Sigmoid colon (tissue), 7 donors: ENCODE measurements at places on chromosomes 1 and 21. TPM values are rescaled to one million over a fixed set of nuclear protein-coding genes. Genes with fewer than 3 reads are reported as not detected.

The ADAM30 gene
- not detected for total RNA-seq

The MACF1 gene
- total RNA-seq: 501 TPM

The GPR25 gene
- not detected for total RNA-seq

The CADM3 gene
- 8.7 TPM for total RNA-seq

The GLIS1 gene
- not detected for total RNA-seq

The SF3B4 gene
- 17.7 TPM for total RNA-seq

The BCL10 gene
- 8.0 TPM for total RNA-seq

DNA sequence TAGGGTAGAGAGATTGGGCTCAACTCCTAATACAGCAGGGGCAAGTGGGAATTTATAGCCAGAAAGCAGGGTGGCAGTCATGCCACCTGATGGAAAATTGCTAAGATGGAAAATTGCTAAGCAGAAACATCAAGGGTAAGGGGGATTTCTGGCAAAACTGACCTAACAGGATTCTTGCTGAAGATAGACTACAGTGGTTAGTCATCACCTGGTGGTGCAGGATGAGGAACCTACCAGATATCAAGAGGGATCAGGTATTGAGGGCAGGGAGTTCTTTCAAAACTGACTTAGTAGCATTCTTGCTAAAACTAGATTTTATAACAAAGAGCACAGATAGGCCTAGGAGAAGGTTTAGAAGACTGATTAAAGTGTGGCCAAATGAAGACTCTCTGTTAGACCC lies 292.9 kb downstream of the PLPP3 start:
- no peak overlapping the region for H3K4me3 ChIP-seq
- DNase-seq: no peak
- no peaks in the 10 kb centered on the region for H3K27me3 ChIP-seq
- peaks cover 8% of the 10 kb centered on the region for H3K4me1 ChIP-seq

- peaks cover 40% of the 10 kb centered on the region for H3K36me3 ChIP-seq
- no peak for DNase-seq
- H3K27me3 ChIP-seq: no peaks in the 10 kb centered on the region
- no peak overlapping the region for H3K27ac ChIP-seq
Measured at GRCh38 chr1:22502202-22502601, 50.6 kb downstream of the ZBTB40 start.

GRCh38 chr1:171256940-171257606 lies 8.8 kb downstream of the FMO1 start:
- H3K36me3 ChIP-seq: no peaks in the 10 kb centered on the region
- H3K27ac ChIP-seq: no peak overlapping the region
- peak; percentile 67 for DNase-seq

DNA sequence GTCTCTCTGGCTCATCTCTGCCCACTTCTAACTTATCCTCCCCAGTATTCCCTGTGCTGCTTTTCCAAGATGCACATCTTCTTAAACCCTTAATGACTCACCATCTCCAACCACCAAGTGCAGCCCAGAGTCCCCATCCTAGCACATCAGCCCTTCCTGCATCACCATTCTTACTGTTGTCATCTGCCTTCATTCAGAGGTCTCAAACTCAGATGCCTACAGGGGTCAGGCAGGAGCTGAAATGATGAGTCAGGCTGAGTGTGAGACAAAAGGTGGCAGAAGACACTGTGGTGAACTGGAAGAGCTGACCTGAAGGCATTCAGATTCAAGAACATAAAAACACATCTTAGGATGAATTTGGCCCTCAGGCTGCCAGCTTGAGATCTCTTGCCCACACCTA lies 34.6 kb downstream of the OLFML2B start:
- H3K36me3 ChIP-seq: no peaks in the 10 kb centered on the region
- H3K27ac ChIP-seq: no peak overlapping the region
- no peak for DNase-seq
- no peak overlapping the region for H3K4me3 ChIP-seq
- H3K4me1 ChIP-seq: peaks cover 49% of the 10 kb centered on the region

DNA sequence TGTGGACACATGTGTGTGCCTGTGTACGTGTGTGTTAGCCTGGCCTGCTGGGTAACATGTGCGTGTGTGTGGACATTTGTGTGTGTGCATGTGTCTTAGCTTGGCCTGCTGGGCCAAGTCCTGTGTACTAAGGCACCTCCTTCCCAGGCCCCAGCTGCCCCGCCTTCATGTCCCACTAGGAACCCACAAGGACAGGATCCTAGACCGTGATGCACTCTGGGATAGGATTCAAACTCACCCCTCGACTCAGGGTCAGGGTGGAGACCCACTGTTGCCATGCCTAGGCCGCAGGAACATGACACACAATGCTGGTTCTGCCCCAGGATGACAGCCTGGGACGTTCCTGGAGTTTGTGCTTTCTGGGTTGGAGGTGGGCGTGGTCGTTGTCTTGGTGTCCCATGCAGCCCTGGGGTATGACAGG lies 89.9 kb upstream of the TMPRSS2 start:
- no peak for DNase-seq
- no peaks in the 10 kb centered on the region for H3K27me3 ChIP-seq
- H3K36me3 ChIP-seq: no peaks in the 10 kb centered on the region
- peaks cover 8% of the 10 kb centered on the region for H3K4me1 ChIP-seq
- no peak overlapping the region for H3K4me3 ChIP-seq

GRCh38 chr1:245301162-245301580 lies 146.4 kb downstream of the KIF26B start:
- no peak for DNase-seq
- no peak overlapping the region for H3K4me3 ChIP-seq
- no peaks in the 10 kb centered on the region for H3K27me3 ChIP-seq
- peak overlapping the region; percentile 21 for H3K27ac ChIP-seq
- peaks cover 10% of the 10 kb centered on the region for H3K4me1 ChIP-seq

DNA sequence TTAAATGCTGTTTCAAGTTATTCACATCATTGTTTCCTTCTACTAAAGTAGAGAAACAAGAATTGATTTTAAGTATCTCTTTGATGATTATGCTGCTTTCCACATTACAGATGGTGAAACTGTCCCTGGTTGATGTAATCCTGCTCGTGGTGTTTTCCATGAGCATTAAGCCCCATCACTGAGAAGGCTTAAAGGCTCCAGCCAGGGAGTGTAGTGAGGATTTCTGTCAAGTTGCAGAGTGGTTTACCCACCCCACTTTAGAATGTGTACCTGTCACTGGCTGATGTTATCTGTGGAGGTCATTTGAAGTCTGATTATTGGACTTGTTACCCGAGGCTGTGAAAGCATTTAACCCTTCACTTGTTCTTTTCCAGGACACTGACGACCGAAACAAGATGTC lies 12.9 kb downstream of the CERS2 start:
- H3K27ac ChIP-seq: no peak overlapping the region
- no peaks in the 10 kb centered on the region for H3K27me3 ChIP-seq
- no peak overlapping the region for H3K4me3 ChIP-seq
- no peaks in the 10 kb centered on the region for H3K4me1 ChIP-seq

DNA sequence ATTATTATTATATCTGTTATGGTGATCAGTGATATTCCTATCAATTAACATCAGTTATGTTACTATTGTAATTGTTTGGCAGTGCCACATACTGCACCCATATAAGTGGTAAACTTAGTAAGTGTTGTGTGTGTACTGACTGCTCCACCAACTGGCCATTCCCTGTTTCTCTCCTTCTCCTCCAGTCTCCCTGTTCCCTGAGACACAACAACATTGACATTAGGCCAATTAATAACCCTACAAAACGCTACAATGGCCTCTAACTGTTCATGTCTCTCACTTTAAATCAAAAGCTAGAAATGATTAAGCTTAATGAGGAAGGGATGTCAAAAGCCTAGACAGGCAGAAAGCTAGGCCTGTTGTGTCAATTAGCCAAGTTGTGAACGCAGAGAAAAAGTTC lies 6.6 kb upstream of the THRAP3 start:
- H3K27me3 ChIP-seq: no peaks in the 10 kb centered on the region
- H3K27ac ChIP-seq: no peak overlapping the region
- DNase-seq: no peak
- H3K4me1 ChIP-seq: peaks cover 3% of the 10 kb centered on the region
- no peaks in the 10 kb centered on the region for H3K36me3 ChIP-seq
- H3K4me3 ChIP-seq: no peak overlapping the region

DNA sequence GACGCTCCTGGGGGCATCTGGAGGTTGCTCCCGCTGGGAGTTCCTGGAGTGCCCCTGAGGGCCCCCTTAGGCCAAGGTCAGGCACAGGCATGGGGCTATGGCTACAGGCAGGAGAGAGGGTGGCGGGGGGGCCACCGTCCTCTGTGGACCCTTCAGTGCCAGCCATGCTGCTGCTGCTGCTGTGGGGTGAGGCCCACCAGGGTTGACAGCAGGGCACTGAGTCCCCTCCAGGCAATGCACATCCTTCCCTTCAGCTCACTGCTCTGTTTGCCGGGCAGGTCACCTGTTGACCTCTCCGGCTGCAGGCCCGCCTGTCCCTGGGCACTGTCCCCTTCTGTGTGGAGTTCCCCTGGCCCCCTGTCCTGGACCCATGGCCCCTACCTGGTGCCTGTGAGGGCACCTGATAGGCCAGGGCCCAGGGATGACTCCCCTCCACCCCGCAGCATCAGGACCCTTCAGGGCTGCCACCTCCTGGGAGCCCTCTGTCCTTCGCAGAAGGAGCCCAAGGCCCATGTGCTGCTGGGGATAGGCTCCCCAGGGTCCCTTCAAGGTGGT lies 34.1 kb upstream of the ADARB1 start:
- H3K27ac ChIP-seq: peak overlapping the region; percentile 50
- H3K4me1 ChIP-seq: peaks cover 16% of the 10 kb centered on the region
- DNase-seq: peak; percentile 63
- H3K36me3 ChIP-seq: no peaks in the 10 kb centered on the region
- H3K4me3 ChIP-seq: no peak overlapping the region

- no peaks in the 10 kb centered on the region for H3K4me1 ChIP-seq
- no peak overlapping the region for H3K4me3 ChIP-seq
- H3K27ac ChIP-seq: no peak overlapping the region
- DNase-seq: no peak
Measured at GRCh38 chr1:41906943-41907342, 11.8 kb downstream of the HIVEP3 start.

DNA sequence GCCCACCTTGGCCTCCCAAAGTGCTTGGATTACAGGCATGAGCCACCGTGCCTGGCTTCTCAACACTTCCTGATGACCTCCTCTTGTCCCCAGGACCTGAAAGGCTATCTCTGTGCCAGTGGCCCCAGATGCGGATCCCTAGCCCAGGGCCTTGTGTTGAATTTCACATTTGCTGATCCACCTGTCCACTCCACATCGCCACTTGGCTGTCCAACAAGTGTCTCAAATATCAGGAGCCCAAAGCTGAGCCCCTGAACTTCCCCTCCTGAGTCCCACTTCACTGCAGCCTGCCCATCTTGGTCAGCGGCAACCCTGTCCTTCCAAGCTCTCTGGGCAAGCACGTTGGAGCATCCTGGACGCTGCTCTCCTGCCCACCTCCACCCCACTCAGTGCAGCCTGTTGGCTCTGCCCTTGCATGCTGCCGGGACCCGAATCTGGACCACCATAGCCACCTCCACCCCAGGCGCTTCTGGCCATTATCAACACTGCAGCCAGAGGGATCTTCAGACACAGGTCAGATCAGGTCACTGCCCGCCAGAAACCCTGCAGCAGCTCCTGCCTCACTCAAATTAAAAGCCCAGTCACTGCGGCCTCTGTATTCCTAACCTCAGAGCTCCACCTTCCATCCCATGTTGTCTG lies 352.5 kb upstream of the VAMP3 start:
- H3K27me3 ChIP-seq: no peaks in the 10 kb centered on the region
- H3K4me1 ChIP-seq: no peaks in the 10 kb centered on the region
- H3K27ac ChIP-seq: no peak overlapping the region

- H3K4me3 ChIP-seq: no peak overlapping the region
- no peak overlapping the region for H3K27ac ChIP-seq
- H3K36me3 ChIP-seq: peaks cover 5% of the 10 kb centered on the region
- DNase-seq: no peak
- no peaks in the 10 kb centered on the region for H3K4me1 ChIP-seq
- no peaks in the 10 kb centered on the region for H3K27me3 ChIP-seq
Measured at GRCh38 chr1:230696722-230697437, 17.0 kb downstream of the AGT start.

DNA sequence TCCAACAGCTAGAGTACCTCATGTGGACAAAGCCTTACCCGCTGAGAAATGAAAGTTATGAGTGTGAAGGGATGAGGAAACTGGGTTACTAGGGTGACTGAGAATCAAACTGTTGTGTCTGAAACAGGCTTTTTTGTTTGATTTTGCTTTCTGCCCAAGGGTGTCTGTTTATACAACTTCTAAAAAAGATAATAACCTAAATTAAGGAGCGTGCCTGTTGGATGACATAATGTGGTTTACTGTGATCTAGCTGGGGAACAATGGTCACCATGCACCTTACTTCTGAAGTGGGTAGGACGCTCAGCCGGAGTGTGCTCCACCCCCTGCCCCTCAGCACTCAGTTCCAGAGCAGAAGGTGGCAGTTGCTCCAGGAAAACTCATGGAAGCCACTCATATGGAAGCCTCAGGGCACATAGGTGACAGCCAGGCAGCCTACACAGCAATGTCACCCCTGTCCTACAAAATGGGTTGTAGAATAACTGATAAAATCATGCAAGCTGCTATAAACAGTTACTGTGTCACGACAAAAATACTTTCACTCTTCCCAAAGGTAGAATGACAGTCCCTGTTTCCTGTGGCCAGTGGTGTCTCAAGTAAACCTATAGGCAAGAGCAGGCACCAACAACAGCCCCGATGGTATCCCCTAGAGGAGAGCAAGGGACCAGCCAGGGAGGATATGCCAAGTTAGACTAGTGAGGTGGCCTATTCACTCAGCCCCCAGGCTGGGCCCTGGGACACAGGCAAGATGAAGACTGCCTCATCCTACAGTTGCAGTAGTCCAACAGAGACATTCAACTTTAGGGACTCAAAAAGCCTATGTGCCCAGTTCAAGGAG lies 29.3 kb downstream of the SIPA1L2 start:
- H3K27ac ChIP-seq: peak overlapping the region; percentile 6
- H3K4me3 ChIP-seq: no peak overlapping the region
- no peaks in the 10 kb centered on the region for H3K36me3 ChIP-seq
- no peak for DNase-seq

GRCh38 chr1:220877377-220878095 lies 1.7 kb upstream of the HLX start:
- H3K36me3 ChIP-seq: no peaks in the 10 kb centered on the region
- H3K4me3 ChIP-seq: peak overlapping the region; percentile 95
- no peaks in the 10 kb centered on the region for H3K27me3 ChIP-seq
- peaks cover 52% of the 10 kb centered on the region for H3K4me1 ChIP-seq
- DNase-seq: no peak

DNA sequence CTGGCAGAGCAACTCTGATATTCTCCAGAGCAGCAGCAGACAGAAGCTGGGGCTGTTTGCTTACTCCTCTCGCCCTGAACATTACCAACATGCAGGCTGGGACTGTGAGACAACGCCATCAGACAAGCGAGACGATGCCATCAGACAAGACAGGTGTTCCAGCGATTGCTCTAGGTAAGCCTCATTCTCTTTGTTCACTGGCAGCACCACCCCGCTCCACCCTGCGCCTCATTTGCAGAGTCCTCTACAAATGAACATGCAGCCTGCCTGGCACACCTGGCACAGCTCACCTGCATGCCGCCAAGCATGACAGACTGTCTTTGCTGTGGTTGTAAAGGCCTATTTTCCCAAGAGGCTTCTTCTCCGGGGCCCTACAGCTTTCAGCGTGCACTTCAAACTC lies 346.2 kb downstream of the SMYD3 start:
- DNase-seq: no peak
- peaks cover 8% of the 10 kb centered on the region for H3K4me1 ChIP-seq
- no peaks in the 10 kb centered on the region for H3K36me3 ChIP-seq
- H3K27me3 ChIP-seq: no peaks in the 10 kb centered on the region
- H3K27ac ChIP-seq: no peak overlapping the region

GRCh38 chr1:25563330-25564215 lies 20.2 kb downstream of the LDLRAP1 start:
- no peaks in the 10 kb centered on the region for H3K27me3 ChIP-seq
- peak overlapping the region; percentile 91 for H3K27ac ChIP-seq
- no peak for DNase-seq
- H3K4me3 ChIP-seq: no peak overlapping the region
- no peaks in the 10 kb centered on the region for H3K36me3 ChIP-seq
